ENCODE measurements at places on chromosomes 2 and 18.
A peak's percentile ranks its signal among the peaks of the same experiment; 100 is the strongest.

DNA sequence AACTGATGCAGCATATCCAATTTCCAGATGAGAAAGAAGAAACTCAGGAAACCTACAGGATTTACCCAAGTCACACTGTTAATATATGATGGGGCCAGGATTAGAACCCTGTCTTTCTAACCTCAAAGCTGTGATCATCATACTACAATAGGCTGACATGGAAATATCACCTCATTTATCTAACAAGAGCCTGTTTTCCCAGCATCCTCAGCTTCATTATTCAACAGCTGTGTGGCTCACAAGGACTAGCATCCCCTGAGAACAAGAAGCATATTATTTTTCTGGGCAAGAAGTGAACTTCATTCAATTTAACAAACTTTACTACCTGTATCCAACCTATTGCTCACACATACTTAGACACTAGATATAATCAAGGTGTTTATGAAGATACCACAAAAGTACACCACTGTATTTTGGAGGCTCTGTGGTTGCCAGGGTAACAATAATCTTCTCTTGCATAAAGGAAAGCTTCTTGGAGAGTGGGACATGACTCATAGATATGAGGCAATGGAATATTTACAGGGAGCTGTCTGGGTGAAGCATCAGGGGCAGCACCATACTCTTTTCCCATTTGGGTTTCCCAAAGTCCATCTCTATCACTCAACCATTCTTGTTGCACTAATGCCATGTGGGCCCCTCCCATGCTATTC is 218.2 kb downstream of the RAD51AP2 start:
- no peak for DNase-seq

DNA sequence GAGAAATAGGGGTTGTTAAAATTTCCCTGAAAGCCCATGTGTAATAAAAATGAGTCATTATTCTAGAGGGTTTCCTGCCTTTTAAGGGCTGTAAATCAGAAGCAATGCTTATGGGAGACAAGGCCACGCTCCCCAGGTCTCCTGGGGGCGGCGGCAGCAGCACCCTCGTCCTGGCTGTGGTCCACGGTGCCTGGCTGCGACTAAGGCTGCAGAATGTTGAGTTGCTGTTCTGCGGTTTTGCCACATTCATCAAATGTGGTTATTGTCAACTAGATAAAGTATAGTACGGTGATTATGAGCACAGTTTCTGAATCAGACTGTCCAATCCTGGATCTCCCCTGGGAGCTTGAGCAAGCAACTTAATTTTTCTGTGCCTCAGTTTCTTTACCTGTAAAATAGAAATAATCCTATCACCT is 11.9 kb upstream of the AGFG1 start:
- DNase-seq: no peak

GRCh38 chr2:25437881-25438662 is 96.3 kb upstream of the DNMT3A start:
- no peak for DNase-seq

- no peak for DNase-seq
Measured at GRCh38 chr2:72036595-72036994, 111.1 kb downstream of the CYP26B1 start.

DNA sequence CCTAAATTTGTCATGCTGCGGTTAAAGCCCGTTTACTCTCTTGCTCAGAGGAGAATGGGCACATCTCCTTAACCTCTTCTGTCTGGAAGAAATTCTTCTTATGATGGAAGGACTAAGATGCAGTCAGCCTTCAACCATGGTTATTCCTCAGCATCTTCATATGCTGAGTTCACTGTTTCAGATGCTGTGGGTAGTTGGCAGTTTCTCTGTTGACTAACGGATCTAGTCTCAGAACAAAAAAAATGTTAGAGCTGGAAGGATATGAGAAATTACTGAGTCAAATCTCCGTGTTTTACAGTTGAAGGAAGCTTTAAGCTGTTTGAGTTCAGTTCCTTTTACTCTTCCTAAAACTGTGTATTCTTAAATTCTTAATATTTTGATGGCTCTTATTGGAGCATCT is 43.6 kb upstream of the PGAP1 start:
- DNase-seq: no peak

GRCh38 chr2:239669899-239670460 is 269.2 kb upstream of the HDAC4 start:
- DNase-seq: no peak

DNA sequence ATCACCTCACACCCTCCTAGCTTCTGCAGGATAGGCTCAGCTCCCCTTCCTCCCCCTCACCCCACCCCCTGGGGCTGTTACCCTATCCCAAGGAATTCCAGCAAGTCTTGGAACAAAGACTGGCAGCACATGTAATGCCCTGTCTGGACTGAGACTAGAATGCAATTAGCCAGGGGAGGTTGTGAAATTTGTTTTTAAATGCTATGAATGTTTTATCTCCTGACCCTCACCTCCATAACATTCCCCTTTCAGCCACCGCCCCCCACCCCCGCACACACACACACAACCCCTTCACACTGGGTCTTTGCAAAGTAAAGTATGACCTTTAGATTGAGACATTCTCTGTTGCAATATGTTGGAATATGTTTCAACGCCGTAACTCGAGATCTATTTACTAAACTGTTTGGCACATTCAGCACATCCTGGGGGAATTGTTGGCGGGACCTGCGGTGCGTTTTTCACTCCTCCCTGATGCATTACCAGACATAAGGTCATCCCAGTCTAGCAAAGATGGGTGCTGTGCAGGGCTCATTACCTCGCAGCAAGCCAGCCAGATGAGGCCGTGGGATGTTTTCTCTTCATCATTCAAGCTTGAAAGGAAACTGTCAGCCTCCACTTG is 290.7 kb upstream of the SLC14A2 start:
- peak; percentile 54 for DNase-seq

GRCh38 chr18:68221111-68221724 is 493.7 kb downstream of the TMX3 start:
- DNase-seq: no peak

GRCh38 chr2:86417961-86418360 is 23.2 kb upstream of the KDM3A start:
- DNase-seq: no peak

Measured in NCI-H1092 treated with DMSO at 0.1 percent for 48 hours (cell line).